Karpas-422 (cell line): ENCODE measurements at places on chromosomes 5 and 9. TPM values are rescaled to one million over a fixed set of nuclear protein-coding genes. Genes with fewer than 3 reads are reported as not detected.

Gene RAB3C
- total RNA-seq = not detected in 2 replicates

Gene PCDHGB3
- 19.5 and 22.7 TPM in 2 replicates for total RNA-seq

Gene WHRN
- 0.30 and 0.76 TPM in 2 replicates for total RNA-seq

Gene SLC1A3
- total RNA-seq = not detected in 2 replicates

Gene ADAMTS2
- total RNA-seq = not detected in 2 replicates

Gene CCNI2
- total RNA-seq = 0.15 TPM in 1 of 2 replicates, not detected in the other

Gene TMEM215
- not detected in 2 replicates for total RNA-seq

Gene CMYA5
- total RNA-seq = 0.04 and 0.45 TPM in 2 replicates

Gene WDR31
- 0.56 and 1.0 TPM in 2 replicates for total RNA-seq

Gene SYK
- 151 and 216 TPM in 2 replicates for total RNA-seq

Gene LRRC19
- total RNA-seq = not detected in 2 replicates

Gene GABRA1
- total RNA-seq = not detected in 2 replicates

Gene INSL6
- not detected in 2 replicates for total RNA-seq

Gene SOX30
- not detected in 2 replicates for total RNA-seq
